Omental fat pad (tissue), 4 donors: ENCODE measurements at places on chromosomes 16 and 17. TPM values are rescaled to one million over a fixed set of nuclear protein-coding genes. Genes with fewer than 3 reads are reported as not detected.

- DNase-seq: no peak
These were observed 2.6 kb downstream of the GID4 start for GRCh38 chr17:18041776-18042175.

DNA sequence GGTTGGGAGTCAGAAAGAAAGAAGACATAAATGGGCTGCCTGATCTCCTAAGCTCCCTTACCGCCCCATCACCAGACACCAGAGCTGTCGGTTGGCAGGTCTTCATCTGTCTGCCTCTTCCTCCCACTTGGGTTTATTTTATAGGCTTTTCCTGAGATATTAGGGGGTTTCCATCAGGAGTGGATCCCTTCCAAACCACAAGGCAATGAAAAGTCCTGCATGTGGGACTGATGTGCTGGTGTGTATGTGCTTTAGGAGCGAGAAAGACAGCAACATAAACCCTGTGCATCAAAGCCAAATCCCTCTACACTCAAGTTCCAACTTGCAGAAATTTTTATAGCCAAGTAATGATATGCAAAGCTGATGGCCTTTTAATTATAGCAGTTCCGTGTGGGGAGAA lies 389.5 kb downstream of the SLC39A11 start:
- DNase-seq: no peak

DNA sequence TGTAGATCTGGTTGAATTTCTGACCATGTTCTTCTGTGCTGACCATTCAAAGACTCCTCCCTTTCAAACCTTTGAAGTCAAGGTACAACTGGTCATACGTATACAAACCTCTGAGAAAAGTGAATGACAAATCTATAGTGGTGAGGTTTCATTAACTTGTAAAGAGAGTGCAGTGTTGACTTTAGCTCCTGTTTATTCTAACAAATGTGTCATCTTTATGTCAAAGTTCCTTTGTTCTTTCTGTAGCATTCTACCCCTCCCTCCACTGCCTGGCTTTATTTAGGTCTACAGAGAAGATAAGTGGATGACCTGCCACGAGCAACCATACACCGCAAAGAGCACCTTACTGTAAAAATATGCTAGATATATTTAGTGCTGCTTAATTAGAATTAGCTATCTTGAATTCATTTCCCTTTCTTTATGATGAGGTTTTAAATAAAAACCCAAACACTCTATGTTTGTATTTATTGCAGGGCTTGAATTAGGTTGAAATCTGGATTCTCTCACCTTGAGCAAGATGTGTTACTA lies 520.0 kb upstream of the CDH11 start:
- no peak for DNase-seq

DNA sequence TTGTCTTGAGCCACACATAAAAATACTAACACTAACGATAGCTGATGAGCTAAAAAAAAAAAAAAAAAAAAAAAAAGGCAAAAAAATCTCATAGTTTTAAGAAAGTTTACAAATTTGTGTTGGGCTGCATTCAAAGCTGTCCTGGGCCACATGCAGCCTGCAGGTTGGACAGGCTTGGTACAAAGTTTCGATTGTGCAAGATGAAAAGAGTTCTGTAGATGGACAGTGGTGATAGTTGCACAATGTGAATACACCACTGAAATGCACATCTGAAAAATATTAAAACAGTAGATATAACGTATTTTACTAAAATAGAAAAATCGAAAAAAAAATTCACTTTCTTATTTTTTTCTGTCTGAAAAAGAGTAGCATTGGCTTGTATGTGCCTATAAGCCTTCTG lies 42.9 kb downstream of the AMFR start:
- no peak for DNase-seq

The PRAC2 gene
- total RNA-seq: not detected

The EPOP gene
- 0.63 TPM for total RNA-seq

The EPX gene
- total RNA-seq: not detected

The TP53TG3 gene
- not detected for total RNA-seq
